CD8-positive, alpha-beta T cell (primary cell): ENCODE measurements at places on chromosomes 11 and 22. TPM values are rescaled to one million over a fixed set of nuclear protein-coding genes. Genes with fewer than 3 reads are reported as not detected.

The XRCC6 gene
- total RNA-seq, result 202 TPM

The CRYBA4 gene
- total RNA-seq, result not detected

The ASCL3 gene
- not detected for total RNA-seq

The ANO1 gene
- total RNA-seq, result not detected

The TMPRSS5 gene
- 1.6 TPM for total RNA-seq

The MN1 gene
- total RNA-seq, result 0.36 TPM

The SUSD2 gene
- 1.2 TPM for total RNA-seq

The LRRC32 gene
- 0.68 TPM for total RNA-seq

The SLC22A6 gene
- not detected for total RNA-seq
